NCI-H345 (cell line): ENCODE measurements at places on chromosomes 2 and 18.
A peak's percentile ranks its signal among the peaks of the same experiment; 100 is the strongest.

- no peak for DNase-seq
Observed at GRCh38 chr2:72255540-72255939, 107.9 kb upstream of the CYP26B1 start.

- no peak for DNase-seq
Observed at GRCh38 chr2:54574860-54575247, 118.7 kb downstream of the SPTBN1 start.

DNA sequence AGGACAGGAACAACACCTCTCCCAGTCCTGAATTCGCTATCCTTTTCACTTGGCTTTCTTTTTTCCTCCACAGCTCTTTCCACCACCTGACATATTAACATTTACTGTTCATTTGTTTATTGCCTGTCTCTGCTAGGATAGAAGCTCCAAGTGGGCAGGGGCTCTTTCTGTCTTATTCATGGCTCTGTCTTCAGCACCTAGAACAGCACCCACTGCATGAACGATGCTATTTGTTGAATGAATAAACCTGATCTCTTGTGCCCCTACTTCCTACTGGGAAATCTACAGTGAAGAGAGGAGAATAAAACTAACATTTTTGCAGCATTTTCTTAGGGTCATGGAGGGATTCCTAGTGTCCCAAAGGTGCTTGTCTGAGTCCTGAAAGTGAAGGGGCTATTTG lies 24.4 kb upstream of the GAREM2 start:
- no peak for DNase-seq

DNA sequence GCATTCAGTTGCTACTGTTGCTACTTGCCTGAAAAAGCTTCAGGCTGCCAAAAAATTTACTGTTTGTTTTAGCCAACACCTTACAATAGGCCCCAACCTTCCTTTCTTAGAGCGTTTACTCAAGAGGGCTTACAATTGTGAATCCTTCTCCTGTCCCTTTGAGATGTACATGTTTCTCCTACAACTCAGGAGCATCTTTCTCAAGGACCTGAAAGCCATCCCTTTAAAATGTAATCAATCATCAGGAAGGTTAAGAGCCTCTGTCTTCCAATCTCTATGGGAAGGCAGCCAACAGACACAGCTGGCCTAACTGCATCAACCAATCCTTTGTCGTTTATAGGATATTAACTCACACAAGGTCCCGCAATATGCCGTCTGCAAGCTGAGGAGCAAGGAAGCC lies 3.4 kb upstream of the IER3IP1 start:
- peak; percentile 60 for DNase-seq

- peak; percentile 76 for DNase-seq
Observed at GRCh38 chr2:202871300-202872141, at the start of gene ICA1L. Gene ICA1L (minus strand): TSS chr2:202871766. CDS start chr2:202829009, 42,757 bp downstream.

GRCh38 chr2:152611458-152612231 lies 105.6 kb downstream of the PRPF40A start:
- no peak for DNase-seq

- DNase-seq, result peak; percentile 49
Observed at GRCh38 chr2:64524604-64525316, 632 bp downstream of the AFTPH start.

- DNase-seq, result no peak
Observed at GRCh38 chr2:223941579-223942277, 3.4 kb downstream of the WDFY1 start.

- DNase-seq, result no peak
Observed at GRCh38 chr18:75483662-75484061, 56.2 kb upstream of the SMIM21 start.

DNA sequence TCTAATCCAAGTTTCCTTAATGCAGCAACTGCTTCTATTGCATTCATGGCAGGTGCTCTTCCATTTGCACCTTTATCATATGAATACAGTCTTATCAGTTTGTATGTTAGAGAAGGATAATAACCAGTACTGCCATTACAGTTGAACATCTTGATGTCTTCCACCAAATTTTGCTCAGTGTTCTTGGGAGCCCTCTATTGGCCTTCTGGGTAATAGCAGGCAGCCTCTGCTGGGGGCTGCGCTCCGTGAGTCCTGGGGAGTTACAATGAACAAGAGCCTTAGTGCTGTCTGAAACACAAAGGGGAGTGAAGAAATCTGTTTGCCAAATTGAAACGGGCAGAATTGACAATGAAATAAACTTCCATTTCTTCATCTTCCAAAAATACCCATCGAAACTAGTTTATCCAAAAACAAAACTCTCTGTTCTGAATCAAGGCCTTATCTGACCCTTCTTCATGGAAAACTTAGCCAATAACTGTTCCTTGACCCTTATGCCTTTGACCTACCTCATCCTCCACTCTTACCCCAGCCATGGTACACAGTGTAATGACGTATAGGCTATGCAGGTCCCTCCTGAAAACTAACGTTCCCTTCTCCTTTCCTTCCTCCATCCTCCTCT lies 79.9 kb downstream of the ALK start:
- DNase-seq, result peak; percentile 31

DNA sequence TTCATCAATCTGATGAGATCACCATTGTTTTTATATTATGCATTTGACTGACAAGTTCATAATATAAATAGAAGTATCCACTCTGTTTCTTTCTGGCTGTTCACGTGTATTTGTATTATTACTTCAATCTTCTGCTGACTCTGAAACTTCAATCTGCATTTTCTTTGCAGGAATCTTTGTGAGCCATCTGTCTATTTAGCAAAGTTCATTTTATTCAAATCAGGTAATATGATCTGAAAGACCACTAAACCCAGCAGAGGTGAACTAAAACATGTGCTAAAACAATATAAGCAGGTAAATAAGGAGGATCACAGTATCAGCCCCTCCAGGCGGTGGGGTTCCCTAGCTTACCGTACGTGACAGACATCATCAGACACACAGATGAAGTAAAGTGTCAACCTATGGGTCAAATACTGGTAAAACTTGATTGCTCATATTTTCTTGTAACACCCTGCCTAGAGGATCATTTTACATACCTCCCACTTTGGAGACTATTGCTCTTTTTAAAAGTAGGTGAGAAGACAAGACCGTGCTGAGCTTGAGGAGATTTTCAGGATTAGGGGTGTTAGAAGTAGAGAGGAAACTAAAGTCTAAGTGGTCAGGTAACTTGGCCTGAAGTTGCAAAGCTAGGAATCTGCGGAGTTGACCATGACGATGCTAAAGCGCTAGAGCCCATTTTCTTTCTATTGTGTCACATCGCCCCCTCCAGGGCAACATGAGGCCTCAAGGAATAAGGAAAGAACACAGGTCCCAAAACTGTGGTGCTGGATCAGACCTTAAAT lies 9.0 kb downstream of the DTNB start:
- peak; percentile 13 for DNase-seq

GRCh38 chr2:16167870-16168426 lies 227.6 kb downstream of the MYCN start:
- no peak for DNase-seq

DNA sequence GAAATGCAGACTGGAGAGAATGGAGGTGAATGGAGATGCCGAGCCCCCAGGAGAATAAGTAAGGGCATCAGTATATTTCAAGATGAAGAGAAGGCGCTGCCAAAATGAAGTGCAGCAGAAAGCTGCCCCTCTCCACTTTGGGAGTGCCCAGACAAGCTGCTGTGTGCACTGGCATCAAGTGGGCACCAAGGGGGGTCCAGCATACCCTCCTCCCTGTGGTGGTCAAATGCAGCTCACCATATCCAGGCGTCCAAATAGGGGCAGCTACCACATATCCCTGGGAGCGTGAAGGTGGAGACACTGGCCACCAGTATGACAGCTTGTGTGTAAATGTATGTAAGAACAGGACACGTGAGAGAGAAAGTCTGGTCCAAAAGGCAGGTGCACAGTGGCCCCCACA lies 236.6 kb downstream of the KLHL29 start:
- DNase-seq, result no peak

DNA sequence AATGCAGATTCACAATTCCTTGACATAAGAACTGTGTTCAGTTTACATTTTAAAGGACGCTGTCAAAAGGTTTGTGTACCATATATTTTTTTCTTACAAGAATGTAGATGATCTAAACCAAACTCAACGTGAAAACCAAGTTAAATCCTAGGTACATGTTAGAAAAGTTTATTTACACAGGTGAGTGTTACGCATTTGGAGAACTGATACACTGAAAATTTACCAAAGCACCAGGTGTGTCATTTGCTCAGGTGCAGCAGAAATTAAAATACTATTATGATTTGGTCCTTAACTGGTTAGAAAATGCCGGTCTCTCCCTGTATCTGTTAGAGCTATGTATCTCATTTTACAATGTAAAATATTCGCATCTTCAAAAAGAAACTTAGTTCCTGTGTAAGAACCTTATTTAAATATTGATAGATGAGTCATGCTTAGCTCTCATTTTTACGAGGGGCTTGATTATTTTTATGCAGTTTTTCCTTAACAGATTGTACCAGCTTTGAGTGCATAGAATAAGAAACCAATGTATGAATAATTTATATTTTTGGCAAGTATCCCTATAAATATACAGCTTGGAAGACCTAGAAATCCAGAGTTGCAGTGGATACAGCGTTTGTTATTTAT lies 25.1 kb downstream of the MFF start:
- DNase-seq, result no peak

- DNase-seq, result no peak
Observed at GRCh38 chr2:211251016-211251415, 694.6 kb downstream of the CPS1 start.

GRCh38 chr18:49285627-49286026 lies 174.8 kb downstream of the DYM start:
- peak; percentile 6 for DNase-seq

DNA sequence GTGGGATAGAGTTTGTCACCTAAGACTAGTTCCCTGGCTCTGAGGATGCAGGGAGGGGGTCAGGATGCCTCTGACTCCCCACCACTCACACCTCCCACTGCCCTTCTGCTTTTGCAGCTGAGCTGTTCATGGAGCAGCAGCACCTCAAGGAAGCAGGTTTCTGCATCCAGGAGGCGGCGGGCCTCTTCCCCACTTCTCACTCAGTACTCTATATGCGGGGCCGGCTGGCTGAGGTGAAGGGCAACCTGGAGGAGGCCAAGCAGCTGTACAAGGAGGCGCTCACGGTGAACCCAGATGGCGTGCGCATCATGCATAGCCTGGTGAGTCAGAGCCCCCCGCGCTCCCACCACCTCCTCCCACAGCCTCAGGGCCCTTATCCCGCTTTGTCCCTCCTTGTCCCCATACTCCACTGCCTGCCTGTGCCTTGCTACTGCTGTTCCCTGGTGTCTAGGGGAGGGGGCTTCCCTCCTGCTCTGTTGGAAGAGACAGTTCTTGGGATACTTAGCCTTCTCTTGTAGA lies 94.4 kb downstream of the STPG4 start:
- no peak for DNase-seq

DNA sequence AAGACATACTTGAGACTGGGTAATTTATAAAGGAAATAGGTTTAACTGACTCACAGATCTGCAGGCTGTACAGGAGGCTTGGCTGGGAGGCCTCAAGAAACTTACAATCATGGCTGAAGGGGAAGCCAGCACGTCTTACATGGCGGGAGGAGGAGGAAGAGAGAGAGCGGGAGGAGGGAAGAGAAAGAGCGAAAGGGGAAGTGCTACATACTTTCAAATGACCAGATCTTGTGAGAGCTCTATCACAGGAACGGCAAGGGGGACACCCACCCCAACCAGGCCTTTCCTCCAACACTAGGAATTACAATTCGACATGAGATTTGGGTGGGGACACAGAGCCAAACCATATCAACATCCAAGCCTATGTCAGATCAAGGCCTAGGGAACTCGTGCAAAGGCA lies 24.2 kb downstream of the MYL12B start:
- DNase-seq, result no peak

GRCh38 chr2:25274868-25275574 lies 66.7 kb downstream of the DNMT3A start:
- no peak for DNase-seq

GRCh38 chr2:85684806-85685205 lies 9.4 kb upstream of the GNLY start:
- no peak for DNase-seq

- DNase-seq, result no peak
Observed at GRCh38 chr18:52701219-52701935, 361.4 kb downstream of the DCC start.

- no peak for DNase-seq
Observed at GRCh38 chr2:215693193-215693998, 257.5 kb upstream of the FN1 start.

- DNase-seq, result no peak
Observed at GRCh38 chr2:154794406-154794805, 95.9 kb downstream of the KCNJ3 start.

GRCh38 chr2:128535953-128536352 lies 217.3 kb upstream of the HS6ST1 start:
- no peak for DNase-seq

DNA sequence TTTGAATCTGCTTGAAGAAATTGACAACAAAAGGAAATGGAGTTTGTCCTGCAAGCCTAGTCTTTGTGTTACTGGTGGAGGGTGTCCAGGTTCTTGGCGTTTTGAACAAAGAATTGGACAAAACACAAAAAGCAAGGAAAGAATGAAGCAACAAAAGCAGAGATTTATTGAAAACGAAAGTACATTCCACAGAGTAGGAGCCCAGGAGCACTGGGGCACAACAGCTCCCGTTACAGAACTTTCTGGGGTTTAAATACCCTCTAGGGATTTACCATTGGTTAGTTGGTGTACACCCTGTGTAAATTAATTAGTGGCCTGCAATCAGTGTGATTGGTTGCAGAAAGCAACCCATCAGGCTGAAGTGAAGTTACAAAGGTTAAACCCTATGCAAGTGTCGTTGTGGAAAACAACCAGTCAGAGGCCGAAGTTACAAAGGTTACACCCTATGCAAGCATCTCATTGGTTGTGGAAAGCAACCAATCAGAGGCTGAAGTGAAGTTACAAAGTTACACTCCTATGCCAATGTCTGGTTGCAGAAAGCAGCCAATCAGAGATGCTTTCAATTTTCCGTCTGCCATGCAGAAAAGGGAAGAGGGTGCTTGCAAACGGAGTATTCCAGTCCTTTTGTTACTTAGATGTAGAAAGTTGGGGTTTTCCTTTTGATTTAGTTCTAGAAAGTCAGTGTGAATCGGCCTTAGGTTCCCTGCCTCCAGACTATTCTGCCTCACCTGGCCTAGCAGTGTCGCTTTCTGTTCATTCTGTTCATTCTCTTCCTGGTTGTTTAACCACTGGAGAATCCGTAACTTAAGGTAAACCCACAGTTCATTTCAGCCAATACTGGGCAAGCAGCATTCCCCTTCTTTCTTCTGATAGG lies 47.6 kb upstream of the PTH2R start:
- no peak for DNase-seq

- DNase-seq, result no peak
Observed at GRCh38 chr2:109208071-109208950, 79.3 kb downstream of the SH3RF3 start.

DNA sequence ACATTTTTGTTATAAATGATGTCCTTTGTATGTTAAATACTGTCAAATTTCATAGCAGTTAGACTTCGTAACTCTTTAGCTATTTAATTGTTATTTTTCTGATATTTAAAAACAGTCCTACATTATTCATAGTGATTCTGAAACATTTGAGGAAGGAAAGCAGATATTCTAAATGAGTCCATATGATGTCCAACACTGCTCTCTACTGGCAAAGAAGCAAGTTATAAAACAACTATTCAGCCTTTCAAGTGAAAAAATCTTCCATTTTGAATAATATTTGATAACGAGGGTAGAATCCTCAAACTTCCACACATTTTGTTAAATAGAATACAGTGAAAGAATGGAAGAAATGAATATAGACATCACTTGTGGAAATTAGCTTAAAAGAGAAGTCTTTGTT lies 220.8 kb downstream of the GULP1 start:
- DNase-seq, result peak; percentile 58

- no peak for DNase-seq
Observed at GRCh38 chr2:236678307-236678975, 108.8 kb downstream of the ACKR3 start.

GRCh38 chr2:85063981-85064599 lies 69.1 kb upstream of the TCF7L1 start:
- no peak for DNase-seq
